ENCODE measurements at places on chromosomes 4 and X.

GRCh38 chr4:1869530-1870327 lies 1.5 kb upstream of the NSD2 start:
- no peak for DNase-seq

GRCh38 chr4:105894660-105895582 lies at the start of gene NPNT:
NPNT (plus strand) TSS chr4:105895471; CDS start chr4:105895653, 182 bp downstream.
- no peak for DNase-seq

GRCh38 chr4:122412547-122412946 lies 33.7 kb downstream of the ADAD1 start:
- no peak for DNase-seq

DNA sequence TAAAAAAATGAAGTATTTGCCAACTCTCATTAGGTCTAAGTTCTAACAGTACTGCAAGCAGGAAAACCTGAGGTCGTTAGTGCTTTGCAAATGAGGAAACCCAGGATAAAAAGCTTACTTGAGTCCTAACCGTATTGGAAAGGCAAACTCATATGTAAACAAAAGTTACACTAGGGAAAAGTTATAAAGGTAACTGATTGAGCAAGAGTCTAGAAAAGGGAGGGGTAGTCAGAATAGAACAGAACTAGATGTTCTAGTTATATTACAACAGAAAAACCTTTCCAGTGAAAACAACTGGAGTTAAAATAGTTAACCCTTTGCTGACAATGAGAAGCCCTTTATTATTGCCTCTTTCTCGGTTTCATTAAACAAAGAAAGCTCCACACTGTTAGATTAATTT lies 66.4 kb upstream of the MAOA start:
- DNase-seq = no peak

DNA sequence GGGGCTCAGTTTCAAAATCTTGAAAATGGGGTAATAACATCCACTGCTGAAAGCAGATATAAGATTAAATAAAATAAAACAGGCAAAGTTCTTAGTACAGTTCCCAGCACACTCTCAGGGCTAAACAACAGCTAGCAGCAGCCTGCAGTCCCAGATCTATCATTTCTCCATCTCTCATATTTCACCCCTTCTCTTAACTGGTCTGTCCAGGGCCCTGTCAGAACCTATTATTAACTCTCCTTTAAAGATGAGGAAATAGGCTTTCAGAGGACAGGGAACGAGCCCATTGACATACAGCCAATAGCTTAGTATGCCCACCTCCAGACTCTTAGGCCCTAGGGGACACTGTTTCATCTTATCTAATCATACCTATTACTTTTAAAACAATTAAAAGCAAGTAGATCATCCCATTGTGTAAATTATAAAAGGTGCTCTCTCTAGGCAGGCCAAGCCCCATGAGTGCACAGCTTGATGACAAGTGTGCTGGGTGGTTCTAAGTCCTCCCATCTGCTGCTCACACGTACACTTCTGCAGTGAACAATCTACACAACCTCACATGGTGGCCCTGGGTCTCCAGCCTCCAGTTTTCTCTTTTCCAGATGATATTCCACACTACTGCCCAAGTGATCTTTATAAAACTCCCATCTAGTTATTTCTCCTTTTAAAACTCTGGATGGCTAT lies 119.0 kb downstream of the APBB2 start:
- DNase-seq = no peak

DNA sequence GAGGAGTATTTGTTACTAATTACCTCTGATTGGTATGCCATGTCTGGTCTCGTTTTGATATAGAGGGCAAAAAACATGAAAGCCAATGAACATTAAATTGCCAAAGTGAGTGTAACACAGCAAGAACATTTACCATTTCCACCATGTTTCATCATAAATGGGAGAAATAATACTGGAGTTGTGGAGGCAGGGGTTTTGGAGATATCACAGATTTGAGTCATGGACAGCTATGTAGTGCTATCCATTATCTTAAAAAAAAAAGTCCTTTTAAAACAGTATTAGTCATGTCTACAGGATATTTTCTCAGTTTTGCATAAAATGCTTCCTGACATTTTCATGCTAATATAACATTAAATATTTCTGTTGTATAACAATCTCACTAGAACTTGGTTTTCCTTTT lies 301.2 kb downstream of the IL1RAPL1 start:
- DNase-seq = no peak

- DNase-seq = no peak
These were observed 197.7 kb downstream of the GRID2 start for GRCh38 chr4:92501456-92501855.

All from cortex of kidney (tissue), 1 donor.